ENCODE measurements at places on chromosomes 1 and 21. TPM values are rescaled to one million over a fixed set of nuclear protein-coding genes. Genes with fewer than 3 reads are reported as not detected.

DNA sequence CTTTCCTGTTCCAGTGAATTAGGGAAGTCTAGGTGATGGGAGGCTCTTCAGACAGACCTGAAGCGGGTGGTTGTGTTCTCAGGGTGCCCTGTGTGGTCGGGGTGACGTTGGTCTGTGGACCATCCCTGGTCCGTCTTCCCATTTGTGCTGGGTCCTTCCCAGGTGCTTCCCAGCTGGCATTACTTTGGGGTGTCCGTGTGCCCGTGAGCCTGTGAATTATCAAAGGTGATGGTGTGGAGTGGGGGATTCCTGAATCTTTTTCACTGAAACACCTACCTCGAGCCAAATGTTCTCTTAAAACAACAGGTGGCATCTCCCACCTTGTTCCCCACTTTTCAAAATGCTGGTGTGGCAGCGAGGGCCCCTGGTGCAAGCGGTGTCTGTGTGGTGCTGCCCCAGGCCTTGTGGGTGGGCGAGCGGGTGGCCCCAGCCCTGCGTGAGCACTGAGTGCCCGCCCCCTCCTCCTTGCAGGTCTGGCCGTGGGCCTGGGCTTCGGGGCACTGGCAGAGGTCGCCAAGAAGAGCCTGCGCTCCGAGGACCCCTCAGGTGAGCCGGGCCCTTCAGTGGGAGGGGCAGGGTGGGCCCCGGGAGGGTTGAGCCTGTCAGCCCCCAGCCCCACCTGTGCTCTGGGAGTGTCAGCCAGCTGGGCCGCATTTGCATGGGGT lies 37.0 kb downstream of the COQ8A start:
- peaks cover 94% of the 10 kb centered on the region for H3K4me1 ChIP-seq
- H3K4me3 ChIP-seq = no peak overlapping the region
- peak overlapping the region; percentile 96 for H3K27ac ChIP-seq
- H3K27me3 ChIP-seq = no peaks in the 10 kb centered on the region
- no peak for DNase-seq

- no peak overlapping the region for H3K27ac ChIP-seq
- DNase-seq = no peak
- peaks cover 8% of the 10 kb centered on the region for H3K36me3 ChIP-seq
- no peak overlapping the region for H3K4me3 ChIP-seq
These were observed 14.1 kb downstream of the EPS15 start for GRCh38 chr1:51504806-51505525.

DNA sequence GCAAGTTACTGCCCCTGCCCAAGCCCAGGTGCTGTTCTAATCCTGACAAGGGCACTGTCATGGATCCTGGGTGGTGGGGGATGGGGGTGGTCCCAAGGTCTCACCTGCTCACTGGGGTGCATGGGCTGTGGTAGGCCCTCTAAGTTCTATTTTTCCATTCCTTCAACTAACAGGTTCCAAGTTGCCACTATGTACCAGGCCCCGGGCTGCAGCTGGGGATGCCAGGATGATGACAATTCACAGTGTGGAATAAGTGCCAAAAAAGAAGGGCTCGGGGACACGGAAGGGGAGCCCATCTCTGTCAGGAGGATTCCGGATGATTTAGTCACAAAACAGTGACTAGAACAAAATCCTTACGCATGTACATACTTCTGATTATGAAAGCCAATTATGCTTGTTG lies 76.0 kb downstream of the STUM start:
- no peaks in the 10 kb centered on the region for H3K27me3 ChIP-seq
- H3K27ac ChIP-seq = no peak overlapping the region
- DNase-seq = no peak
- H3K36me3 ChIP-seq = no peaks in the 10 kb centered on the region

- no peaks in the 10 kb centered on the region for H3K4me1 ChIP-seq
- H3K4me3 ChIP-seq = no peak overlapping the region
- peaks cover 6% of the 10 kb centered on the region for H3K27me3 ChIP-seq
- H3K36me3 ChIP-seq = no peaks in the 10 kb centered on the region
These were observed 63.0 kb downstream of the KCNJ15 start for GRCh38 chr21:38319781-38320180.

DNA sequence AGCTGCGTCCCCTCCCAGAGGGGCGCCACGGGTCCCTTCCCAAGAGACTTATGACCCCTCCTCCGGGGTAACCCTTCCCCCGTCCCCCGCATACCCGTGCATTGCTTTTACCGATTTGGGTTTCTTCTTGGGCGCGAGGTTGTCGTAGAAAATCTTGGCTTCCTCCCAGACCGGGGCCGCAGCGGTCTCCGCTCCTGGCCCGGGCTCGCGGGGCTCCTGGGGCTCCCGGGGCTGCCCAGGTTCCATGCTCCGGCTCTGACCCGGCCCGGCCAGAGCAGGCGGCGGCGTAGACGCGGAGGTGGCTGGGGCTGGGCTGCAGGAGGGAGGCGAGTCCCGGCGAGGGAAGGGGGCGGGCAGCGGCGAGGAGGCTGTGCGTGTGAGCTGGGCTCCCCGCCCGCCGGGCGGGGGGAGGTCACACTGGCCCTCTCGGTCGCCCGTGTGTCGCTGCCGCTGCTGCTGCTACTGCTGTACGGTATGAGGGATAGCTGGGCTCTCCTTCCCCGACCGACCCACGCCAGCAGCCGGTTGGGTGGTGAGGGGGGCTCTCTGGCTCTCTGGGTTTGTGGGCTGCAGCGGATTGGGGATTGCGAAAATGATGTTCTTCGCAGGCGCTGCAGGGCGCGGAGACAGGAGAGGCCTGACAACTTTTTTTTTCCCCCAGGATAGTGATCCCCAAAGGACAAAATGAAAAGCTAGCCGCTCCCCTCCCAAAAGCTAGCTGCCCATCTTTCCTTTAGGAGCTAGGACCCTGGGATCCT lies at the start of gene NT5C1A:
TSS of gene NT5C1A (minus strand) at position 315 of the 758 bp plus-strand sequence. CDS start at position 246, 69 bp downstream.
- H3K27me3 ChIP-seq = peaks cover 19% of the 10 kb centered on the region
- no peaks in the 10 kb centered on the region for H3K36me3 ChIP-seq
- peak; percentile 76 for DNase-seq
- peak within 1 kb of the TSS; percentile 76 for H3K4me3 ChIP-seq
- peak within 1 kb of the TSS; percentile 92 for H3K27ac ChIP-seq

DNA sequence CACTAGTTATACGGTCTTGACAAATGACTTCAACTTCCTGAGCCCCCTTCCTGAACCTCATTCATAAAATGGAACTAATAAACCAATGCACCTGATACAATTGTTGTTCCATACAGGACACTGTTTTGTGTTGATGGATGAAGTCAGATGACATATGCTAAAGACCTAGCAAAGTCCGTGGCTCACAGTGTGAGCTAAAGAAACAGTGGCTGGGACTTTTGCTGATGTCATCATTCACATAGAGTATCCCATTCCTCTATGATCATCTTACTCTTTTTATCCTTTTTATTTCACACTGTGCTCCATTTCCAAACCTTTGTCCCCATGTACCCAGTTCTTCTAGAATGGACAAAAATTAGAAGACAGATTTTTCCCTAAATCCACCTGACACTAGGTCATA lies 83.7 kb upstream of the KAZN start:
- H3K36me3 ChIP-seq = no peaks in the 10 kb centered on the region
- DNase-seq = no peak
- H3K4me3 ChIP-seq = no peak overlapping the region

DNA sequence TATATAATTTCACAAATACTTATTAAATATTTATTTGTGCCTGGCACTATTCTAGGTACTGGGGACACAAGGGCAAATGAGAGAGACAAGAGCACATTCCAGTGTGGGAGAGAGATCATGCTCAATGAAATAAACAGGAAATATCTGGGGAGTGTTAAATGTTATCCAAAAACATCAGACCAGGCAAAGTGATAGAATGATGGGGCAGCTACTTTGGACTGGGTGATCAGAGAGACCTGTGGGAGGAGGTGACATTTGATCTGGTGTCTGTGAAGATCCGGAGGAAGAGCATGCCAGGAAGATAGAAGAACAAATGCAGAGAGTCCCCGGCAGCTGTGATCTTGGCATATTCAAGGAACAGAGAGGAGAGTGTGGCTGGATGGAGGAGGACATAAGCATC lies 27.5 kb upstream of the GNG12 start:
- H3K4me1 ChIP-seq = peaks cover 15% of the 10 kb centered on the region
- no peak overlapping the region for H3K4me3 ChIP-seq
- no peaks in the 10 kb centered on the region for H3K36me3 ChIP-seq
- DNase-seq = no peak
- H3K27ac ChIP-seq = no peak overlapping the region
- H3K27me3 ChIP-seq = no peaks in the 10 kb centered on the region

- H3K27me3 ChIP-seq = no peaks in the 10 kb centered on the region
- no peaks in the 10 kb centered on the region for H3K4me1 ChIP-seq
- H3K36me3 ChIP-seq = no peaks in the 10 kb centered on the region
- no peak overlapping the region for H3K4me3 ChIP-seq
- H3K27ac ChIP-seq = no peak overlapping the region
These were observed 278.3 kb downstream of the KCTD3 start for GRCh38 chr1:215845234-215845891.

DNA sequence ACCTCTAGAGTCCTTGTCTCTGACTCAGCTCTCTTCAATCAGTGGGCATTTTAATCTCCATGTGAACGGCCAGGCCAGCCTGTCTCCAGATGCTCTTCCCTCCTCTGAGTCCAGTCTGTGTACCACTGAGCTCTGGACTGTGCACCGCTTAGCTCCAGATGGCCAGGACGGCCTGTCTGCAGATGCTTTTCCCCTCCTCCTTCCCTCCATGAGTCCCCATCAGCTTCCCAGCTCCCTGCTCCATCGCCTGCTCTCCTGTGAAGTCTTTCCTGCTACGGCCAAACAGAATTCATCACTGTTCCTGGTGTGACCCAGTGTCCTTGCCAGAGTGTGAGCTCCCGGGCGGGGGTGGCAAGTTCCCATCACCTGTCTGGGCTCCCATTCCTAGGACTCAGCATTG lies 42.0 kb downstream of the STUM start:
- no peaks in the 10 kb centered on the region for H3K27me3 ChIP-seq
- no peak overlapping the region for H3K27ac ChIP-seq
- DNase-seq = no peak
- no peaks in the 10 kb centered on the region for H3K36me3 ChIP-seq
- no peak overlapping the region for H3K4me3 ChIP-seq
- H3K4me1 ChIP-seq = peaks cover 11% of the 10 kb centered on the region

- no peaks in the 10 kb centered on the region for H3K27me3 ChIP-seq
- H3K4me3 ChIP-seq = no peak overlapping the region
- H3K27ac ChIP-seq = peak overlapping the region; percentile 48
- DNase-seq = no peak
- H3K36me3 ChIP-seq = no peaks in the 10 kb centered on the region
These were observed 334.2 kb upstream of the SNX7 start for GRCh38 chr1:98327220-98327861.

- H3K4me3 ChIP-seq = peak overlapping the region; percentile 95
- H3K27me3 ChIP-seq = no peaks in the 10 kb centered on the region
- H3K4me1 ChIP-seq = peaks cover 39% of the 10 kb centered on the region
- H3K36me3 ChIP-seq = peaks cover 4% of the 10 kb centered on the region
- no peak for DNase-seq
- H3K27ac ChIP-seq = peak overlapping the region; percentile 99
These were observed 822 bp downstream of the MTX1 start for GRCh38 chr1:155209312-155209721.

DNA sequence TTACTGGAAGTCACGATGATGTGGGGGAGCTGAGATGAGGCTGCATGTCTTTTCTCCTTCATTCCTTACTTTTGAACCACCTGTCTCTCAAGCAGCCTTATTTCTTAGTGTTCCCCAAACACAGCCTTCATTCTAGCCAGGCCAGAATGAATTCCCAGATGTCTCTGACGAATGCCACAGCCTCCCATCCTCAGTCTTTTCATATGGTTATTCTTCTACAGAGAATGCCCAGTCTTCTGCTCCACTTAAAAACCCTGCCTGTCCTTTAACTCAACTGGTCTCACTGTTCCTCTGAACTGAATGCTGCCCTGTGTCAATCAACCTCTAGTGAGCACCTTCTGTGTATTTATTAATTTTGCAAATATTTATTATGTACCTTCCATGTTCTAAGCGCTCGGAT lies 156.2 kb downstream of the PLA2G4A start:
- no peak overlapping the region for H3K4me3 ChIP-seq
- no peaks in the 10 kb centered on the region for H3K27me3 ChIP-seq
- no peak overlapping the region for H3K27ac ChIP-seq
- no peaks in the 10 kb centered on the region for H3K36me3 ChIP-seq
- no peaks in the 10 kb centered on the region for H3K4me1 ChIP-seq

DNA sequence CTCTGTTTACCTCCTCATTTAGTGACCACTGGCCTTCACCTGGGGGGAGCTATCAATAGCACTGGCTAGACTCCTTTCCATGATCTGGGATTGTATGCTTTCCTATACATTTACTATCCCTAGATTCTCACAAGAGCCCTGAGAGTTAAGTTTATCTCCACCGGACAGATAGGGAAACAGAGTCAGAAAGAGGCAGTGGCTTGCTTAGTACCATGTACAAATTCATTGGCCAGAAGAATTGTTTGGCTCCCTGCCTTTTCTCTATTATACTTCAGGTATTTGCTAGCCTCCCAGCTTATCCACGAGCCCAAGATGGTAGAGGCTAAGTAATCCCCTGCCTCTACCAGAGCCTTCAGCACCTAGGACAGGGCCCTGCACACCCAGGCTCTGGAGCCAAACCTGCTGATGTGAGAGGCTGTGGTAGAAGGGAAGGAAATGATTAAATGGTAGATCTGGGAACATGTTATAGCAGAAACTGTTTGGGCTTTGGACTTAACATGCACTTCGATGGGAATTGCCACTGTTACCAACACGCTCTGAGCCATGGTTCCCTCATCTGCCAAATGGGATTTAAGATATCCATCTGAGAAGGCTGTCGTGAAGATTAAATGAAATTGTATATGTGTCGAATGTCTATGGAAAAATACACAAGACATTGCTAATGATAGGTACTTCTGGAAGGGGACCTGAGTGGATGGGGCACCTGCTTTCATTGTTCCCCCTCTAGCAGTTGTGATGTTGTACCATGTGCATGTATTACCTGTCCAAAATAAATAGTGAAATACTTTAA lies 3.1 kb upstream of the BLACAT1 start:
- peaks cover 99% of the 10 kb centered on the region for H3K27me3 ChIP-seq
- H3K4me1 ChIP-seq = peaks cover 27% of the 10 kb centered on the region
- H3K27ac ChIP-seq = no peak overlapping the region
- no peak overlapping the region for H3K4me3 ChIP-seq

GRCh38 chr21:28480470-28480869 lies 512.2 kb downstream of the LTN1 start:
- no peak overlapping the region for H3K4me3 ChIP-seq
- H3K36me3 ChIP-seq = no peaks in the 10 kb centered on the region
- H3K27ac ChIP-seq = no peak overlapping the region
- no peaks in the 10 kb centered on the region for H3K27me3 ChIP-seq
- H3K4me1 ChIP-seq = no peaks in the 10 kb centered on the region
- DNase-seq = no peak

GRCh38 chr1:213698092-213698702 lies 289.6 kb upstream of the PROX1 start:
- no peaks in the 10 kb centered on the region for H3K4me1 ChIP-seq
- DNase-seq = no peak
- no peaks in the 10 kb centered on the region for H3K36me3 ChIP-seq
- peaks cover 4% of the 10 kb centered on the region for H3K27me3 ChIP-seq
- H3K4me3 ChIP-seq = no peak overlapping the region

The GLIS1 gene
- 0.16 TPM for total RNA-seq

The RSPO1 gene
- not detected for total RNA-seq

The NBPF4 gene
- total RNA-seq = not detected

The TEX38 gene
- total RNA-seq = 0.22 TPM

The PPM1J gene
- total RNA-seq = 5.4 TPM

The TAS1R1 gene
- not detected for total RNA-seq

The SLC30A7 gene
- 5.7 TPM for total RNA-seq

The TNNI3K gene
- total RNA-seq = 89.7 TPM

The CD160 gene
- total RNA-seq = not detected
